ENCODE measurements at places on chromosomes 11 and 22.

DNA sequence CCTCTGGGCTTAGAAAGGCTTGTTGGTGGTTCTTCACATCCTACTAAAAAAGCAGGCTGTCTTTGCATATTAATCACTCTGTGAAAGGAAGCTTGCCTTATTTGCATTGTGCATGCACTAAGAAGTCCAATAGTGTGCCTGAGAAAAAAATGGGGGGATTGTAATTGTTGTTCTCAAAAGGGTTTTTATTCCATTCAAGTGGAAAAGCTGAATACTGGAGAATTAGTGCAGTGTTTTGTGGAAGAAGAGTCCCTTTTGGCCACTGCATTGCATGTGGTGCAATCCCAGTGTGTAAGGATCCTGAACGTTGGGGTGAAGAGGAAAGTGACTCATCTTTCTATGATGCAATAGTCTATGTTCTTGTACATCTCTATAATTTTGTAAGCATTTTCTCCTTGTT is 16.5 kb downstream of the NCAM1 start:
- peak; percentile 79 for DNase-seq

DNA sequence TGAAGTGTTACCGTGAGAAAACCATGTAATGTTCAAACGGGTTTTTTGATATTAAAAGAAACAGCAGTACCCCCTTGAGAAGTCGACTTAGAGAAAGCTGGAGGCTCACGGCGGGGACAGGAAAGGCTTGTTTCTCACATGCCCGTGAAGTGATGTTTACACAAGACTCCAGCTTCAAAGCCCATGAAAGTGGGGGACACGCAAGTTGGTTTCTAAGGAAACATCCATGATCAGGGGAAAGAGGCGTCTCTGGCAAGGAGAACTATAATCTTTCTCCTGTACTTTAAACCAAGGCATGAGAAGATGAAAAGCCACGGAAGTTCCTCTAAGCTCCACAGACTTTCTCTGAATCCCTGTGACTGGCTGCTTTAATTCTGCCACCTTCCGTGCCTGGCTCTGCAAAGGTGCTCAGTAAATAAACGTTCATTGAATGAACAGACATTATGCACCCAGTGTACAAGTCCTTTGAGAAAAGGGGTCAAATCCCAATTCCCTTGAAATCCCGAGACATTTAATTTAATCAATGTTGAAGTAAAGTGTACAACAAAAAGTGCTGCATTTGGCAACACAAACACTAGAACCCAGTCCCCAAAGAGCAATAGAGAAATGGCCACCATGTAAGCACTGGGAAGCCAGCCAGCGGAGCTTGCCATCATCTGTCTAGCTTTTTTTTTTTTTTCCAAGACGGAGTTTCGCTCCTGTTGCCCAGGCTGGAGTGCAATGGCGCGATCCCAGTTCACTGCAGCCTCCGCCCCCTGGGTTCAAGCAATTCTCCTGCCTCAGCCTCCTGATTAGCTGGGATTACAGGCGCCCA is 58.7 kb downstream of the AHNAK start:
- no peak for DNase-seq

DNA sequence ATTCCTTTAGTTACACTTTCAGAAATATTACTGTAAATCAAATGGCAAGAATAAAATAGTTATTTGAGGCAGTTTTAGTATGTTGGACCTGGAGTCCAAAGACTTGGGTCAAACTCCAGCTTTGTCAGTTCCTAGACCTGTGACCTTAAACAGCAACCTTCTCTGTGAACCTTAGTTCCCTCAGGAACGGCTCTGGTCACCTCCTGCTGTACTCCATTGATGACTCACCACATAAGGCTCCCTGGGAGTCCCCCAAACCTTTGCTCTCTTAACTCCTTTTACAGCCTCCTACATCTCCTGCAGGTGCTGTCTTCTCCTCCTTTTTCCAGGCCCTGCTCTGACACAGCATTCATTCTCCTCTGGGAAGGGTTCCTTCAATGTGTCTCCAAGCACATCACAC is 29.1 kb downstream of the LIMK2 start:
- DNase-seq: no peak

- DNase-seq: no peak
Measured at GRCh38 chr11:2704896-2705606, 5.3 kb upstream of the KCNQ1OT1 start.

DNA sequence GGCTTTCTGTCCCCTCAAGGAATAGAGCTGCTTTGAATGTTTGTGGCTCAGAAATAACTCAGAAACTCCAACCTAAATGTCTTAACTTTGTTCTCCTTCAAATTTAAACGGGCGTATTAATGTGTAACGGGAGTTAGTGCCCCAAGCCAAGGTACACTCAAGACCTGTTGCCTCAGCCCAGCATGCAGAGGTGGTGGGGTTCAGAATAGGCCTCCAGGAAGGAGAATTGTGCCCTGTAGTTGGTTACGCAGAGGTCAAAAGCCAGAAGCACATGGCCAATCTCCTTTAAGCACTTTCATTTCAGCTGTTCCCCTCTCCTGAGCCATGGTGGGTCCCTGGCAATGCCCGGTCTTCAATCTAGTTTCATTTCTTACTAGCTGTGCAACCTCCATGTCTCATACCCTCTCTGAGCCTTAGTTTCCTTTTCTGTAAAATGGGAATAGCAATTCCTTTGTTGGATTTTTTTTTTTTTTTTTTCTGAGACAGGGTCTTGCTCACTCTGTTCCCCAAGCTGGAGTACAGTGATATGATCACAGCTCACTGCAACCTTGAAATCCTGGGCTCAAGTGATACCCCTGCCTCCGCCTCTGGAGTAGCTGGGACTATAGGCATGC is 4.2 kb downstream of the HMOX1 start:
- no peak for DNase-seq

- no peak for DNase-seq
Measured at GRCh38 chr11:19587979-19588378, 124.7 kb upstream of the NAV2 start.

DNA sequence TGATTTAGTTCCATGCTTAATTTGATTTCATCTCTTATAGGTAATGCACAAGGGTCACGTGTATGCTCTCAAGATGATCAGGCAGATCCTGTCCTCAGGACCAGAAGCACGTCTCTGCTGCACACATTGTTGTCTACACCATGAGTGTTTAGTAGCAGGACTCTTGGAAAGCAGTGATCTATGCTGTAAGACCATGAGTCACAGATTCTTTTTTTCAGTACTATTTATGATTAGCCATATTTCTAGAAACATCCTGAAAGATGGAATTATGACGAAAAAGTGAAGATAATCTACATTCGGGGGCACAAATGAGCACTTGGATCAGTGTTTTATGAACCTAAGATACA is 29.6 kb downstream of the ZBED4 start:
- no peak for DNase-seq

- DNase-seq: no peak
Measured at GRCh38 chr11:64407221-64407620, 48.3 kb downstream of the RPS6KA4 start.

DNA sequence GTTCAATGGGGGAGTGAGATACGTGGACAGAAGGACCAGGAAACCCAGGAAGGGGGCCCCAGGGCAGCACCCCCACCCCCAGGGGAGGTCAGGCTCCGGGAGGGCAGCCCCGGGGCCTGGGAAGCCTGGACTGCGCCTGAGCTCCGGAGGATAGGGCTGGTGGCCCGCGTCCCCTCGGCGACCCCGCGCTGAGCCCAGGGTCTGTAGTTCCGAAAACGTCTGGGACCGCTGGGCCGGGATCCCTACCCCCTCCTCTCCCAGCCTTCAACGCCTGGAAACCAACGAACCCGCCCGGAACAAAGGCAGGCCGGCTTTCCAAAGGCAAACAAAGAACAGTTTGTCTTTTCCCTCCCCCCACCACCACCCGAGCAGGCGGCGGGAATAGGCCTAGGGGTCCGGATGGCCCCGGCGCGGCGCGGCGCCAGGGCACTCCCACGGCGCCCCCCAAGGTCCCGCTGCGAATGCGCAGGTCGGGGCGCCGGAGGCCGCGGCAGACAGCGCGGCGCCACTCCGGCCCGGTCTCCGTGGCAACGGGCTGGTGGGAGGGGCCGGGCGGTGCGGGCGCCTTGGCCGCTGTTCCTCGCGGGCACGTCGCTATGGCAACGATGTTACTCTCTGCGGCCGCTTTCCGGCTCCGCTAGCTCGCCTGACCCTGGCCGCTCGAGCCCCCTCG is 58.5 kb downstream of the IGLL1 start:
- peak; percentile 85 for DNase-seq

- no peak for DNase-seq
Measured at GRCh38 chr22:36900225-36900624, 13.2 kb upstream of the CSF2RB start.

DNA sequence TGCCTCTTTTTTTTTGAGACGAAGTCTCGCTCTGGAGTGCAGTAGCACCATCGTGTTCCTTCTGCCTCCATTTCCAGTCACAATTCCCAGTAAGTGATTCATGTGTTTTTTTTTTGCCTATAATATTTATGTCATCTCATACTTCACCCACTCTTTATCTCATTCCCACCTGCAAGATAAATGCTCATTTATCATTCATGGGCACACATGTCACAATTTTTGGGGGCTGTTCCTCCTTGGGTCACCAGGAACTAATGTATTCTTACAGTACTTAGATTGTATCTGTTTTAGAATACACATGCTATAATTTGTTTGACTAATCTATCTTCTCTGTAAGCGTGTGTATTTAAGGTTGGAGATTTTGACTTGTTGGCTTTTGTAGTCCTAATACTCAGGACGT is 222.7 kb downstream of the SWAP70 start:
- no peak for DNase-seq

DNA sequence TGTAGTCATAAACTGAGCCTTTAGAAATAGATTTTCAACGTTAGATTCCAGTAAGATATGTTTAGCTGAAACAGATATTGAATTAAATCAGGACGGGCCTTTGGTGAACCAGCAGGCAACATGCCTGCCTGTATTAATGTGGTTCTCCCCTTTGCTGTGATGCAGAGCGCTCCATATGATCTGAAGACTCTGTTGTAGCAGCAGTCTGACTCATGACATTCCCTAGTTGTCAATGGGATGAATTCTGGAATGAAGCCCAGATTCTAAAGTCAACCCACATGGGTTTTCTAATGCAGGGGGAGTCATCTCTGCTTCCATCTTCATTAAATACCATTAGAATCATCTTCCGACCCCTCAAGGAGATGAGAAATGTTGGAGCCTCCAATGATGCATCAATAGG is 864.5 kb downstream of the NTM start:
- DNase-seq: peak; percentile 2

- DNase-seq: no peak
Measured at GRCh38 chr11:9672288-9672916, 8.5 kb downstream of the SWAP70 start.

DNA sequence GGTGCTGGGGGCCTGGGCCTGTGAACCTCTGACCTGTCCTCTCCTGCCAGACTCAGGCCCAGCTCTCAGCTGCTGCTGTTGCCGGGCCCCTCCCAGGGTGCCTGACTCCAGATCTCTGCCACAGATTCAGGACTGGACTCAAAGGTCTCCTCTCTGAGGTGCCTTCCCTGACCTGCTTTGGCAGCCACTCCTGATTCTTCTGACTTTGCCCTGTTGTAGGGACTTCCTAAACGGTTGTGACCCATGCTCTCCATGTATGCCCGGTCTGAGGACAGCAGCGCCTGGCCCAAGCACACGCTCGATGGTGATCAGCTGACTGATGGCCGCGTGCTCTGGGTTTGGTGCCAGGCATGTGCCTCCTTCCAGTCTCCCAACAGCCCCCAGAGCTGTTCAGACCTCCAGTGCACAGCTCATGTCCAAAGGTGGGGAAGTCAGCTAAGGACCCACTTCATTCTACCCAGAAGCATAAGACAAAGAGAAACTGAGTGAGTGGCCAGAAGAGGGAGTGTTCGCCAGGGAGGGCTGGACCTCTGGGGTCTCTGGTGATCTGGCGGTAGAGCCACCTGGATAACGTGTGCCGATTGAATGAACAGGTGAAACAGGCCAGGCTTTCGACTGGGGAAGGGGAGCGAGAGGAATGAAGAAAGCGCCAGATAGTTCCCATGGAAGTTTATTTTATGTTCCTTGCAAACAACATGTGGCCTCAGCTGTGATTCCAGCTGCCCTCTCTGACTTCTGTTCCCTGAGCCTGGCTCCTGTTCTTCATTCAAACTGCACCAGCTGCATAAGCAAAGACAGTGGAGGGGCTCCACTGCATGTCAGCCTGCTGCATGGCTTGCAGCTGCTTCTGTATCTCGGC is 8.1 kb upstream of the TOP3B start:
- no peak for DNase-seq

Data from fibroblast of villous mesenchyme (primary cell).